Stimulated activated CD4-positive, alpha-beta T cell treated with anti-CD3 and anti-CD28 coated beads, Interleukin-2, amount 100 ng/mL, for 4 hours (primary cell): ENCODE measurements at places on chromosomes 7 and 10.

GRCh38 chr7:70710011-70710480, 421.9 kb upstream of the GALNT17 start:
- DNase-seq, result no peak

GRCh38 chr7:608954-609353, 89.3 kb upstream of the PDGFA start:
- no peak for DNase-seq

DNA sequence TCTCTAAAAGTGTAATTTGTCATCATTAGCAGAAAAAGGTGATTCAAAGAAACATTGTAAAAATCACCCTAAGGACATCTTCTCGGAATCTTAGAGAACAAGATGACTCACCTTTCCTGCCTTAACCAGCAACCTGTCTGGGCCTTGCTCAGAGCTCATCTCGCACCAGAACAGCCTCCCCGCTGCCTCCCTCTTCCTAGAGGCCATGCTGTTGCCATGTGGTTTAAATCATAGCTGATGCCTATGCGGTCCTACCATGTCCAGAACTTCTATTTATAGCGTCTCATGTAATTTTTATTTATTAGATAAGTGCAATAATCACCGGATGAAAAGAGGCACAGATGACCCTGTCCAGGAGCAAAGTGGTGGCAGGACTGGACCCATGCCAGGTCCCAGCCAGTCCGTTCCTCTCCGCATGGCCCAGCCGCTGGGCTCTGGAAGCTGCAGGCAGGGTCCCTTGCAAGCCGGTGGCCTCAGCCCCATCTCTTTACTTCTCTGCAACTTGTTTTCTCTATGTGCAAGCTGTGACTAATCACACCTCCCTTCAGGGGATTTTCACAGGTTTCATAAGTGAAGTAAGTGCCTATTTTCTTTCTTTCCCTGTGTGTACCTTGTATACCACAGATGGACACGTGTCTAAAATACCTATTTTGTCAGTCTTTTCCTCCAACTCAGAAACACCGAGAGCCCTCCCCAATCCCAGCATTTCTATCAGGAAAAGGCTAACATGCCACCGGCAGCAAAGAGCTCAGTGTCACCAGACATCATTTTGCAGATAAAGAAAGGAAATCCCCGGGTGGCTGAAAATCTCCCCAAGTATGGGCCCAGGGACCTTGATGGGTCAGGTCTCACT, 27.1 kb downstream of the KLF6 start:
- DNase-seq, result peak; percentile 63

DNA sequence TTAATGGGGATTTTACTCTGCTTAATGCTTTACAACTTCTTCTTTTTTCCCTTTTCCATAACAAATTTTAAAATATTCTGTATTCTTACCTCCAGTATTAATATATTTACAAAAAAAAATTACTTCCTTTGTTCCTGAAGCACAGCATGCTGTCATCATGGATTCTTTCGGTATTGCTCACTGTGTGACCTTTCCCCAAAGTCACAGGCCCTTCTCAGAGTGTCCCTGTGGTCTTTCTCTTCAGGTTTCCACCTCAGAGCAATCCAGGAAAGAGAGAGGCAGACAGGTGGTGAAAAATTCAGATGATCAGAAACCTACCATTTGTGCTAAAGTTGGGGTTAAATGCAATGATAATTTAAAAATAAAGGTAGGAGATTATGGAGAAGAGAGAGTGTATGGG, 13.0 kb downstream of the AOAH start:
- no peak for DNase-seq

DNA sequence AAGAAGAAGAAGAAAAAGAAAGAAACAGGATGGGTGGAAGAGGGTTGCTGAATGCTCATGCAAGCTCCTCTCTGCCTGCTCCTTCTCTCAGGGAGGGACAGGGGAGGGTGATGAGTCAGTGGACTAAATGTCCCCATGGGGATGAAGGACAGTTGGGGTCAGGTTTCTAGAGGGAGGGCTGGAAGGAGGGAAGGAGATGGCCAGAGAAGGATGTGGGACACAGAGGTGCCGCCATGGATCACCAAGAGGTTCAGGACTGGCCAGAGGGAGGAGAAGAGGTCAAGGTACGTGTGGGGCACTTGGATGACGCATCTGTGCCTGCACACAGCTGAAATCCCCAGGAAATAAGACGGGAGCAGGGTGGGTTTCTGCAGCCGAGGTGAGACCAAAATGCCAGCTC, 88.9 kb upstream of the GTF2I start:
- DNase-seq, result no peak

DNA sequence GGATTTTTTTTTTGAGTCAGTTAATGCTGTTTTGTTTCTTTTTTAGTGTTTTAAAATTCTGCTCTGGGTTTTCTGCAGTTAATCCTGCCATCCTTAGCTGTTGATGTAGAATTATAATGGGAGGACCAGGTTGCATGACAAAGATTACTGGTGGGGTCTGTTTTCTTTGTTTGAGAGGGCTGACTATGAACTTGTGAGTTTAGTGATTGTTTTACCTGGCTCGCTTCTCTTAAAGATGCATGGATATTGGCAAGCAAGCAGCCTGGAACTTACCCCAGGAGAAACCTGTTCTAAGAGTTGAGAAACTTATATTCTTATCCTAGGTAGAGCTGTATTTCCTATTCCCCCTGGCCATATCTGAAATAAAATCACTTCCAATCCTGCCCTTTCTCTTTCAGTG, 727.8 kb downstream of the GRM8 start:
- DNase-seq, result no peak

- no peak for DNase-seq
Measured at GRCh38 chr7:17312641-17313040, 14.2 kb downstream of the AHR start.

- no peak for DNase-seq
Measured at GRCh38 chr7:44094883-44095592, 9.1 kb upstream of the AEBP1 start.

DNA sequence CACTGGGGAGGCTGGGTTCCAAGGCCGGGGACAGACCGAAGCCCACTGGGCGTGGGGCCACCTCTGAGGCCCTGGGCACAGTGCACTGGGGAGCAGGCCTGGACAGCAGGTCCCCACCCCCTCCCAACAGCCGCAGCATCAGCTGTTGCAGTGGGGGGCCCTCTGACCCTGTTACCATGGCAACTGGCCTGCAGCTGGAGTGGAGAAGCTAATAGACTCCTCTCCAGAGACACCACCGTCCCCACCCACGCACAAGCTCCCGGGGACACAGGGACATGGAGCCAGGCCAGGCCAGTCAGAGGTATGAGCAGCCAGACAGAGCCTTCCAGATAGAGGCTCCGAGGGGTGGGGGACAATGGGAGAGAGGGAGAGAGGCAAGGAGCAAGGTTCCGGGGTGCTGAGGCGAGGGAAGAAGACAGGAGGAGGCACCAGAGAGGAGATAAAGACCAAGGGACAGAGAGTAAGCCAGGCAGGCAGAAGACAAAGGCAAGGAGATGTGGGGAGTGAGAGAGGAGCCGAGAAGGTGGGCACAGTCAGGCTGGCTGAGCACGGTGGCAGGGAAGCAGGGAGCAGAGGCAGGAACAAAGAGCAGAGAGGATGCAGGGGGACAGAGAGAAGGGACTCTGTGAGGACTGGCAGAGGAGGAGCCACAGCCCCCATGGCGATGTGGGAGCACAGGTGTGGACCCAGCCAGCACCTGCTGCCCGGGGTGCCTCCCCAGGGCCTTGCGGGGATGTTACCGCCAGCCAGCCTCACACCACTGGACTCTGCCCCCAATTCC, 6.7 kb downstream of the KCNH2 start:
- DNase-seq, result no peak

DNA sequence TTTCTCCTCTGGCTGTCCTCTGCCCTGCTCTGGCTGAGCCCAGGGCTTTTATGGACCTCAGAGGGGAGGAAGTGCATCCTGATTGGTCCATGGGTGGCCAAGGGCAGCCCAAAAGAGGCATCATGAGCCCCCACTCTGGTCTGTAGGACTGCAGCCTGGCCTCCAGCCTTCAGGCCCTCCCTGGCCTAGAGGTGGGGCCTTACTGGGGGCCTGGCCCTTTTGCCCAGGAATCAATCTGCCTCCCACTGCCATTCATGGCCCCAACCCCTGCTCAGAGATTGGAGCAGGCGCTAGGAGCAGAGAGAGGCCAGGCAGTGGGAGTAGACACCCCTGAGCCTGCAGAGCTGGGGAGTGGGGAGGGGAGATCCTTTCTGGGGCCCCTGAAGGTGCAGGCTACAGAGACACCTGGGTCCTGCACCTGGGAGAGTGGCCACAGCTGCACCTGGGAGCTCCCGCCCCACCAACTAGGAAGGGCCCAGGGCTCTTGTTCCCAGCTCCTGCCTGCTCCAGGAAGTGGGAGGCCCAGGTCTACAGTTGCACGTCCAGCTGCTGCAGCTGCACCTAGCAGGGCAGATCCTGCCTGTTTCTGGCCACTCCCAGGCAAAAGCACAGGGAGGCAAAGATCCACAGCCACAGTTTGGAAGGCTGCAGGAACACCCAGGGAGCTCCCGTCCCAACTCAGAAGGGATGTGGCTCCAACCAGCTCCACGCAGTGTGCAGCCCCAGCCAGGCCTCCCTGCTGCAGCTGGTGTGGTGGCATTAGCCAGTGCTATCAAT, 6.4 kb upstream of the DYNC2I1 start:
- no peak for DNase-seq

DNA sequence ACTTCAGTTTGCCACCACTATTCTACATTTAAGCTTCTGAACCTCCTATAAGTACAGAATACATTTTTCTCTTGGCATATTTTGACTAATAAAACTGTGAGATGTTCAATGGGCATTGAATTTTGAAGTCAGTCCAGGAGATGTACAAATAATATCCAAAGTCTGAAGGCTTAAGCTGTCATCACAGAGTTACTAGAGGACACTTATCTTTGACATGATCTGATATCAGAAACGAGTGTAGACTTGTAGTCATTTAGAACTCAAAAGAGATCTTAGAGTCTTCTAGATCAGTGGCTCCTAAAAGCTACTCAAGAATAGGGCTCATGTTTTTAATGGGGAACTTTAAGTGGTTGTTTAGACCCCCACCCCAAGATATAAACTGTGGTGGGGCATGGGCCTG, 160.5 kb downstream of the ARID5B start:
- no peak for DNase-seq

DNA sequence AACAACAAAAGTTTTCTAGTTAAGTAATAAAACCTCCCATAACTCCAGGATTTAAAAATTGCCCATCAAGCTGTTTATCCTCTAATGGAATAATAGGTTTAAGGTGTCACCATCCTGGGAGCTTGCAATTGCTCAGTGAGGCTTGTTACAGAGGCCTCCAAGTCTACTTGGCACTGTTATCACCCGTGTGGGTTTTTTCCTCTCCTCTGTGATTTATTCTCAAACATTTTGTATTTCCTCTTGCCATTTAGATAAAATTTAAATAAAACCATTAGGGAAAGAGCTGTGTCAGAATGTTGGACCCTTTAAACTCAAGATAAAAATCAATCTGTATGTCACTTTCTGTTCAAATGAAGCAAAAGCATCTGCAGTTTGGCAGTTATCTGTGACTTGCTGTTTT, 202.6 kb downstream of the GALNT17 start:
- no peak for DNase-seq

DNA sequence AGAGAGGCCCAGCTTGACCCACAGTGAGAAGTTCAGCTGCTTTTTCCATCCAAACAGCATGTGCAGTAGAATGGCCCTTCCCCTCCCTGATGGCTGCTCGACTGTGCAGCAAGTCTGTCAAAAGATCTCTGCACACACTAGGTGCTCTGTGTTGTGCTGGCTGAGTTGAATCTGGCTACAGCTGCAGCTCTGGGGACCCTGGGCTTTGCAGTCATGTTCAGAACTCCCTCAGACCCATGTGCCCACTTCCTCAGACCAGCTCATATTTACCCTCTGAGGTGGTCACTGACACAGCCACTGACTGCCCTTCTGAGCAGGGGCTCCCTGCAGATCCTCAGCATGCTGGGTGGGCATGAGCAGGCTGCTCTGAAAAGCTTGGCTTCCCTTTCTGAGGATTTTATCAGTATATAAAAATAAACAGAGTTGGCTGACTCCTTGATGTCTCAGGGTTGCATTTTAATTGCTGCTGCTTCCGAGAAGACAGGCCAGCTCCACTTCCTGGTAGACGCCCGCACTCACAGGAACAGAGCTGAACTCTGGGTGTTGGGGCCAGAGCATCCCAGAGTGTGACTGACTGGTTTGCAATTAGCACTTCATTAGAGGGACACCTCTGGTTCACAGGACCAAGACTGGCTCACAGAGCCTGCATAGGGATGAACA, 507.9 kb downstream of the RPS24 start:
- no peak for DNase-seq

- DNase-seq, result no peak
Measured at GRCh38 chr7:55437375-55437774, 72.2 kb downstream of the LANCL2 start.

DNA sequence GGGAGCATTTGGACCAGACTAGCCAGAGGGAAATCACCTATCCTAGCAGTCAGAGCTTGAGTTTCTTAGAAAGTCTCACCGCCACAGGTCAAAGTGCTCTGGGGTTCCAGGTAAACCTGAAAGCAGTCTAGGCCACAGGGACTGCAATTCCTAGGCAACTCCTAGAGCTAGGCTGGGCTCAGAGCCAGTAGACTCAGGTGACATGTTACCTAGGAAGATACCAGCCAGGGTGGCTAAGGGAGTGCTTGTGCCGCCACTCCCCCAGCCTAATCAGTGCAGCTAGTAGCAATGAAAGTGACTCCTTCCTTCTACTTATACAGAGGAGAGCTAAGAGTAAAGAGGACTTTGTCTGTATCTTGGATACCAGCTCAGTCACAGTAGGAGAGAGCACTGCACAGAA, 348.7 kb upstream of the HPS1 start:
- DNase-seq, result no peak

- DNase-seq, result no peak
Measured at GRCh38 chr7:98982686-98983085, 104.4 kb downstream of the TRRAP start.

DNA sequence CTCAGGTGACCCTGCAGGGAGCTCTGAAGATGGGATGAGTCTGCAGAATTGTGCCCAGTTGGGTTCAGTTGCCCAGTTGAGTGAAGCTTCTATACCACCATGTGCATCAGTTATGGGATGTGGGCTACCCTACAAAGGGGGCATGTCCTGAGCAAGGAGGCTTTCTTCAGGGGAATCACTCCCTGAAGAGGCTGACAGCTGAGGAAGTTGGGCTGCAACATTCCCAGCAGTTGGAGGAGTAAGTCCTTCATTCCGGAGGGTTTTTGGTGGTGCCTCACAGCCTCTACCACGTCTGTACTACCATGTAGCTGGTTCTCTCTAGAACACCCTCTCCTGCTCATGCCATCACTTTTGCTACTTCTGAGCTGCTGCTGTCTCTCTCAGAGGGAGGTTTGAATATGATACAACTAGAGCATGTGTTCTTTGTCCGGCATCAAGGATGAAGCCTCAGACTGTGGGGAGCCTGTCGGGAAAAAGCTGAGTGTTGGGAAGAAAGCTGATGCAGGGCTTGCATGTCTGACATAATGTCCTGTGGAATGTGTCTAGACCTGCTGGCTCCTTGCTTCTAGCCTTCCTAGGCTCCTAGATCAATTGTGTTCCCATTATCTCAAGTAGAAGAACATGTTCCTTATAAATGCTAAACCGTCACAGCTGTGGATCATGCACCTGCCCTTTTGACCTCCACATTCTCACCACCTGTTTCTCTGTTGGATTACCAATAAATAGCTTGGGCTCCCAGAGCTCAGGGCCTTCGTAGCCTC, 355.8 kb downstream of the CCSER2 start:
- DNase-seq, result no peak
